Renal cortical epithelial cell (primary cell): ENCODE measurements at places on chromosomes 11 and 22.

GRCh38 chr11:56624661-56625110, 10.0 kb upstream of the OR5M1 start:
- DNase-seq: peak; percentile 69

DNA sequence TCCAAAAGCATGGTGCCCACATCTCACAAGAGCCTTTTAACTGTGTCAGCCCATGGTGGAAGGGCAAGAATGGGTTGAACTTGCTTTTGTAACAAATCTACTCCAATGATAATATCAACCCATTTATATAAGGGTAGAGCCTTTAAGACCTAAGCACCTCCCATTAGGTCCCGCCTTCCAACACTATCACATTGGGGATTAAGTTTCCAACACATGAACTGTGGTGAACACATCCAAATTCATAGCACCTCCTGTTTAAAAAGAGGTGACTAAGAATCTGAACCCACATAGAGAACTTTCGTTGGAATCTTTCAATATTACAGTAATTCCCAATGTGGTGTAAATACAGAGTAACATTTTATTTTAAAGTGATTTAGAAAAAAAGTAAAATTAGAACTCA, 9.2 kb upstream of the CNTF start:
- no peak for DNase-seq

DNA sequence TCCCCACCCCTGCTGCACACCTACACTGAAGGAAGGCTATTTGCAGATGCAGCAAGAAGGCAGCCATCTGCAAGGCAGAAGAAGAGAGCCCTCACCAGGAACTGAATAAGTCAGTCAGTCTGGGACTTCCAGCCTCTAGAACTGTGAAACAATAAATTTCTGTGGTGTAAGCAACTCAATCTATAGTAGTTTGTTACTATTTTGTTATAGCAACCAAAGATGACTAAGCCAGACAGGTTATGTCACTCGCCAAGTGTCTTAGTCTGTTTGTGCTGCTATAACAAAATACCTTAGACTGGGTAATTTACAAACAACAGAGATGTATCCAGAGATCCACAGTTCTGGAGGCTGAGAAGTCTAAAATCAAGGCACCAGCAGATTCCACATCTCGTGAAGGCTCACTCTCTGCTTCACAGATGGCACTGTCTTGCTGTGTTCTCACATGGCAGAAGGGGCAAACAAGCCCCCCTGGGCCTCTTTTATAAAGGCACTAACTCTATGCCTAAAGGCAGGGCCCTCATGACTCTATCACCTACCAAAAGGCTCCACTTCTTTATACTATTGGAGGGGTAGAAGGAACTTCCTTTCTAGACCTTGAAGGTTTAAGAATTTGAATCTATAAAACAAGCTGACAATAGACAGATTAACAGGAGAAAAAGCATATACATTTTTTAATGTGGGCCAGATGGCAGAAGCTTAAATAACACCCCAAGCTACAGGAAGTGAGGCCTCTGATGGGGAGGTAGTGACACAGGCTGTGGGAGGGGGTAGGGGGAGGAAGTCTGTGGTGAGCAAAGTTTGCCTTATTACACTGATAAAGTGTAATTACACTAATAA, 12.3 kb downstream of the APOL6 start:
- DNase-seq: peak; percentile 29

DNA sequence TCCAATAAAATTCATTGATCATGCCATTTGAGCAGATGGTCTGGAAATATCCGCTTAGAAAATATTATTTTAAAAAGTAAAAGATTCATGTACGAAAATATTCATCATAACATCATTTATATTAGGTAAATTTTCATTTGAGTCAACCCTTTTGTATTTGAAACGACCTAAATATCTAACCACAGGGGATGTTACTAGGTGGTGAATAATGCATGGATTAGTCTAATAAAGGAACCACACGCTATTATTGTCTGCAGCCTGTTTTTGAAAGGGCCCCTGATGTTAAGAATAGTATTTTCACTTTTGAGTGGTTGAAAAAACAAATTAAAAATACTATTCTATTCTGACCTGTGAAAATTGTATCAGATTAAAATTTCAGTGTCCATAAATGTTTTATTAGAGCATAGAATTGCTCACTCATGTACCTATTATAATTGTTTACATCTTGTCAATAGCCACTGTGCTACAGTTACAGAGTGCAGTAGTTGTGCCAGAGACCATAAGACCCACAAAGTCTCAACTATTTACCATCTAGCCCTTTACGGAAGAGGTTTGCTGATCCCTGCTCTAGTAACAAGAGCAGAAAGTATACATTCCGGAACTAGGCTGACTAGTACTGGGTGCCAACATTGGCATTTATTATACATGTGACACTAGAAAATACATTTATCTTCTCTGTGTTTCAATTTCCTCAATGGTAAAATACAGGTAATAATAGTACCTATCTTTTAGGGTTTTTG, 176.1 kb downstream of the LRRC4C start:
- DNase-seq: no peak

DNA sequence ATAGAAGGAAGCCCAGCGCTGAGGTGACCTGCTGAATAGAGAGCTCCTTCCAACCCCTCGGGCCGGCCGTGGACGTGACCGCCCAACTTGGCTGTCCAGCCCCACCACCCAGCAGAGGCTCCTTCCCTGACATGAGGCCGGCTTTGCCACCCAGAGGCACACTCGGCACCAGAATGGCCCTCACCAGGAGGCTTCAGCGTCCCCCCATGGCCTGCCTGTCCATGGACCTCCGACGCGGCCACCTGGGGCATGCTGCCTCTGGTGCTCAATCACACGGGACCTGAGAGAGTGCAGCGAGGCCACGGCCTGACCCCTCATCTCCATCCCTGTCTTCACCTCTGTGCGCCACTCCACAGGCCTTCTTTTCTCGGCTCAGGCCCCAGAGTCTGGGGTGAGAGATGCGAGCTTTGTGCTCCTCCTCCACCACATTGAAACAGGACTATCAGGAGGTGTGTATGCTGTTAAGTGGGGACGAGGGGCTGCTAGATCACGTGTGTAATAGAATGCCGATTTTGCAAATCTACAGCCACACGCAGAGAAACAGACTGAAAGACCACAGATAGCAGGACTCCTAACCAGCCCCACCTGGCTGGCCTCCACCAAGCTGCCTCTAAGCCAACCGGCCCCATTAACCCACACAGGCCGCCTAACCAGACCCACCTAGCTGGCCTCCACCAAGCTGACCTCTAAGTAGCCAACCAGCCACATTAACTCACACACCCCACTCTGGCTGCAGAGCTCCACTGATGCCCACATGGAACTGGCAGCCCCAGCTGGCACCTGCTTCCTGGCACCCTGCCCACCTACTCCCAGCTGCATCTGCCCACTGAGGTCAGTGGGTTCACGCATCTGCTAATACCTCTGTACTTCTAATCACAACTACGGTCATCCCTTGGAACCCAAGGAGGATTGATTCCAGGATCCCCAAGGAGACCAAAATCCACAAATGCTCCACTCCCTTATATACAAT, 20.7 kb downstream of the LINC01488 start:
- no peak for DNase-seq

DNA sequence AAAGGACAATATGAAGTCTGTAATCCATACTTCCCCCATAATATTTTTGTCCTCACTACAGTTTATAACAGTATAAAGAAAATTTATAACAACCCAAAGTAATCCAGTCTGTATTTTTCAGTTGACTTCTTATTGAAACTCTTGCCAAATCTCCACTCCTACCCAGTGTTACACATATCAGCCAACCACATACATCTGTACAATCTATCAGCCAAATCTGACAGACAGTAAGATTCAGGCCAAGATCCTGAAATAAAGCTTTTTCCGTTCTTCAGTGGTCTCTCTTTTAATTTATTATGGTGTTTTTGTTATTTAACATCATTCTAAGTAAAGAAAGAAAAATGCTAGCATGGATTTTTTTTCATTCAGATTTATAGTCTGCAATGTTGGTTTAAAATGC, 2370.9 kb upstream of the RAG2 start:
- no peak for DNase-seq

DNA sequence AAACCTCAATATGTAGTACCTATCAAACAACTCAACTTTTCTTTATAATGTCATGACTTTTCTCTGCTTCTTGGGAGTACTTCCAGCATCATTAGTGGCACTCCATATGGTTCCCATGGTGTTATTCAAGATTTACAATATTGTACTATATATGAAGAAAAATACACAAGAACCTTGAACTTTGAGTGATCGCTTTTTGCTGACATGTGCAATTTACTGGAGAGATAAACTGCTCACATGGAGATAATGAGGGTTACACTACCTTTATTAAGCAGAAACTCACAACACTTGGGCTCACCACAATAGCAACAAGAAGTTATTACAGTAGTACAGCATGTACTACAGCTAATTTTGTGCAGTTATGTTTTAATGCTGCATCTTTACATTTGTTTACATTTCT, 388.2 kb downstream of the DLG2 start:
- DNase-seq: no peak
